Esophagus squamous epithelium (tissue), 5 donors: ENCODE measurements at places on chromosomes 16 and 17.

DNA sequence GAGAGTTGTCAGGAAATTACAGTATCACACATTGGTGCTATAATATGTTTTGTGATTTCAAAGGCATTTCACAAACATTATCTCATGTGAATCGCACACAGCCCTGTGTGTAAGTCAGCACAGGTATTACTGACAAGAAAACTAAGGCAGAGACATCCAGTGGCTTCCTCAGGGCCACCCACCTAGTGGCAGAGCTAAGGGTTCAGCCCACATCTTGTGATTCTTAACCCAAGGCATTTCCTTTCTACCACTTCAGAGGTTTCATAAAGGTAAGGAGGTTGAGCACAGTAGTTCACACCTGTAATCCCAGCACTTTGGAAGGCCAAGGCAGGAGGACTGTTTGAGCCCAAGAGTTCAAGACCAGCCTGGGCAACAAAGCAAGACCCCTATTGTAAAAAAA lies 58.2 kb downstream of the STX8 start:
- no peak for DNase-seq

DNA sequence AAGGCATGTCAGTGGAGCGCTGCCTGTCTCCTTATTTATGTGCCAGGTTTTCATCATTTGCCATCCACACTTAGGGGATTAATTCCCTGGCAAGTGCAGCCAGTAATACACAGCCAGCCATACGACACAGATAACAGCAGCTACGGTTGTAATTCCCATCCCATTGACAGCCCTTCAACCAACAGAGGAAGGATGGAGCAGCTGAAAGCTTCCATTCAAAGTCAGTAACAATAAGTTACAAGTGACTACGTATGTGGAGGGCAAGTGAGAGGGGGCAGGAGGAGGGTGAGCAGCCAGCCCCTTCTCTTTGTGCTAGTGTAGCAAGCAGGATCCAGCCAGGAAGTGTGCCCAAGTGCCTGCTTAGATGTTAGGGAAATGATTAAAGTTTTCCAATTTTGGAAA lies 53.8 kb upstream of the LYRM9 start:
- no peak for DNase-seq

- DNase-seq, result no peak
Observed at GRCh38 chr16:84742641-84743092, 42.9 kb downstream of the USP10 start.

GRCh38 chr17:42669977-42670788 lies 6.6 kb downstream of the PLEKHH3 start:
- DNase-seq, result no peak

- no peak for DNase-seq
Observed at GRCh38 chr17:39812466-39812865, 51.6 kb downstream of the IKZF3 start.

DNA sequence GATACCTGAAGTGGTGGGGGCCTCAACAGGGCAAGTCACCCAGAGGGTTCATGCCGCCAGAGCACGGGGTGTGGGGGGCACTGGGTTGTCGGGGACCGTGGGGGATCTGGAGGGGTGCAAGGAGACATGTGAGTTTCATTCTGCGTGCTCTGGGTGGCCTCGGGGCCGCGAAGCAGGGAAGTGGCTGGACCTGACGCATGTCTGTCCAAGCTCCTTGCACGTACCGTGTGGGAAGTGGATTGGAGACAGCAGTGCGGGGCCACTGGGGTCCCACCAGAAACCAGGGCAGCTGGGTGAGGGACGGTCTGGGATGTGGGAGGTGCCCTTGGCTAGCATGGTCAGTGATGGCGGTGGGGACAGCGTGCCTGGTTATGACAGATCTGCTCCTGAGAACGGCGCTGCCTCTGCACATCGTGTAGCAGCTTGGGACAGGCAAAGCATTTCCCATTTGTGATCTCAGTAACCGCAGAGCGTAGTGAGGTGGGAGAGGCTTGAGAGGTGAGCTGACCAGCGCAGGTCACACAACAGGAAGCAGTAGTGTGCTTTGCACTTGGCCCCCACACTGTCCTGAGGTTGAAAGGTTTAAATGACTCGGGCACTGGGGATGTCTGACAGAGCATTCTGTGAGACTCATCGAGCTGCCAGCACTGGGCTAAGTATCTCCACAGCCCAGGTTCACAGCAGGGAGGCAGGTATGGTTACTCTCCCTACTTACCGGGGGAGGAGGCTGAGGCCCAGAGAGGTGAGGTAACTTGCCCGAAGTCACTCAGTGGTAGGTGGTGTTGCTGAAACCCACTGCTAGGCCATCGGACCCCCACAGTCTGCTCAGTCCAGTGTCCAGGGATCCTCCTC lies 114.4 kb downstream of the SOCS1 start:
- DNase-seq, result no peak

DNA sequence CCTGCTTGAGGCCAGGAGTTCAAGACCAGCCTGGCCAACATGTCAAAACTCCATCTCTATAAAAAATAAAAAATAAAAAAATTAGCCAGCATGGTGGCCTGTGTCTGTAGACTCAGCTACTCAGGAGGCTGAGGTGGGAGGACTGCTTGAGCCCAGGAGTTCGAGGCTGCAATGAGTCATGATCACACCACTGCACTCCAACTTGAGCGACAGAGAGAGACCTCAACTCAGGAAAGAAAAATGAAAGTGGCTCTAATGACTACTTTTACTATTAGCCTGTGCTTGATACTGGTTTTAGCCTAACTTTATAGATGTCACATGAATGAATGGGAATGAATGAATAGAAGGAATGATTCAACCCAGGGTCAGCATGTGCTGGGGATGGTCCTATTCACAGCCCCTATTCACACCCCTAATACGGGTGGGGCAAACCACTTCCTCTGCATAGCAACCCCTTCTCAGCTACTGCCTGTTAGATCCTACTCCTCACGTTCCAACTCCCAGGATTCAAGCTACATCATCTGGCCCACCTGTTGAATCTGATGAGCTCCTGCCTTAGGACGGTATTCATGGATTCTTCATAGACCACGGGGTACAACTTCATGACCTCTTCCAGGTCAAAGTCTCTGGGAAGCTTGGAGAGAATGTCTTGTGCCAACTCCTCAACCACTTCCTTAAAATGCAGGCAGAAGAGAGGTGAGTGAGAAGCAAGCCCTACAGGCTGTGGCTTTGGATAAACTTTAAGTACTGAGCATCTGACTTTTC lies 40.5 kb downstream of the LYRM1 start:
- DNase-seq, result no peak

DNA sequence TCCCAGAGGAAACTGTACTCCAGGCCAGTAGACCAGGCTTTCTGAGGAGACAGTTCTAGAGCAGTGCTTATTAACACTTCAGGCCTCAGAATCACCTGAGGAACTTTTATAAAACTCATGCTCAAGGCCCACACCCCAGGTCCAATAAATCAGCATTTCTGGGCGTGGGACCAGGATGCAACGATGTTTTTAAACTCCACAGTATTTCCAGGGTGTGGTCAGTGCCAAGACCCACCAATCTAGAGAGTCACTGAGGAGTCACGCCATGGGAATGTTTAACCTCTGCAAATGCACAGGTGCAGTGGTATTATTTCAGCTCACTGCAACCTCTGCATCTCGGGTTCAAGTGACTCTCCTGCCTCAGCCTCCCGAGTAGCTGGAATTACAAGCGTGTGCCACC lies 3.9 kb upstream of the TRPV1 start:
- no peak for DNase-seq
